ENCODE measurements at places on chromosomes 1 and 21.

DNA sequence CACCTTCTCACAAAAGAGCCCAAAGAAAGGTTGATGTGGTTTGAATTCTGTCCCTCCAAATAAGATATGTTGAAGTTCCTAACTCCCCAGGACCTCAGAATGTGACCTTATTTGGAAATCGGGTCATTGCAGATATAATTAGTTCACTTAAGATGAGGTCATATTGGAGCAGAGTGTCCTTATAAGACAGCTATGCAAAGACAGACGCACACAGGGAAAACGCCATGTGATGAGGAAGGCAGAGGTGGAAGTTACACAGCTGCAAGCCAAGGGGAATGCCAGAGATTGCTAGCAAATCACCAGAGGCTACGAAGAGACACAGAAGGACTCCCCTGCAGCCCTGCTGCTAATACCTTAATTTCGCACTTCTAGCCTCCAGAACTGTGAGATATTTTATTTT is 5.2 kb upstream of the ABCB10 start:
- DNase-seq: no peak

DNA sequence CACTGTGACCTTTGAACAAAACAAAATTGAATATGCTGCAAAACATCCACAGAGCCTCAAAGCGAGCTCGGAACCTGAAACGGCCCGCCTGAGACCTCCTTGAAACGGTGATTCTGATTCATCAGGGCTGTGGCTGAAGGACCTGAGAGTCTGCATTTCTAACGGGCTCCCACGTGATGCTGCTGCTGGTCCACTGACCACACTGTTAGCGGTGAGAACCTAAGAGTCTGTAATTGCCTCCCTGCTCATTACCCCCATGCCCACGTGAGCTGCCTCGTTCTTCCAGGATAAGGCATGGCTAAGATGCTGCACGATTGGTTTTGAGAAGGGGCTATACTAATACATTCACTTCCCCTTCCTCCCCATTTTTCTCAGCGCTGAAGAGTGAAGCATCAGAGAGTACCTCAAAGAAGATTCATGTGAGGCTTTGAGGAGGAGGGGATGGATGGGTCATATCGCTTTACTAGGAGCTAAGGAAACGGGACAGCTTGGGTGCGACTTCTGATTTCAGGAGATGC is 9.7 kb downstream of the TLR5 start:
- no peak for DNase-seq

- DNase-seq: peak; percentile 62
Measured at GRCh38 chr1:169572187-169572586, 14.1 kb downstream of the F5 start.

DNA sequence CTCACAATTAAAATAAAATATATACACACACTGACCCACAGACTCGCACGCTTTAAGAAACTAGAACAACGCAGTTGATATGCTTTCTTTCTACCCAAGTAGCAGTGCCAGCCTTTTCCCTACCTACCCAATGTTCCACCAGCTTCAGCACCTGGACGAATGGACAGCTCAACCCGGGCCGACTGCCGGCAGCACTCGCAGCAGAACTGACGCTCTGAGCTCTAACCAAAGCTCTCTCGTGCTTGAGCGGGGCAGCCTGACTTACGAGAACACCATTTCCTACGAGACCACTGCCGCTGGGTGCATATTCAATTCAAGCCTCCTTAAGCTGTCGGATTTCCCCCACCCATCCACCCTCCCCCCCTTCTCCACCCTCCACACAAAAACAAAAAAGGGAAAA is 127.4 kb upstream of the DPYD start:
- DNase-seq: peak; percentile 64

- no peak for DNase-seq
Measured at GRCh38 chr1:81803431-81804110, 2.8 kb downstream of the ADGRL2 start.

- DNase-seq: no peak
Measured at GRCh38 chr1:1763657-1764621, 14.3 kb downstream of the NADK start.

DNA sequence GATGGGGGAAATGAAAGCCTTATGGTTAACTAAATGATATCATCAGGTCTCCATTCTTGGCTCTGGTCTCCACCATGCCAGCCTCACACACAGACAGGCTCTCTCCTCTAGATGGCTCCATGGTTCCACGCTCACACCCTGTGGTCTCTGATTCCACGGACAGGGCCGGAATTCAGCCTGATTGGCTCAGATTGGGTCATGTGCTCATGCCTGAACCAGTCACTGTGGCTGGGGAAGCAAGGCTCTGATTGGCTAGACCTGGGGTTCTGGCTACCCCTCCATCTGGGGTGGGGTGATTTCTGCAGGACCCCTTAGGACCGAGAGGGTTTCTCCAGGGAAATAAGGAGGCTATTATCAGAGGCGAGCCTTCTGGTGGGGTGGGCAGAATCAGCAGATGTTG is 277.0 kb downstream of the PTPRU start:
- DNase-seq: no peak

- no peak for DNase-seq
Measured at GRCh38 chr1:114130846-114131525, 22.7 kb downstream of the SYT6 start.

- no peak for DNase-seq
Measured at GRCh38 chr21:36780861-36781260, 81.9 kb downstream of the SIM2 start.

DNA sequence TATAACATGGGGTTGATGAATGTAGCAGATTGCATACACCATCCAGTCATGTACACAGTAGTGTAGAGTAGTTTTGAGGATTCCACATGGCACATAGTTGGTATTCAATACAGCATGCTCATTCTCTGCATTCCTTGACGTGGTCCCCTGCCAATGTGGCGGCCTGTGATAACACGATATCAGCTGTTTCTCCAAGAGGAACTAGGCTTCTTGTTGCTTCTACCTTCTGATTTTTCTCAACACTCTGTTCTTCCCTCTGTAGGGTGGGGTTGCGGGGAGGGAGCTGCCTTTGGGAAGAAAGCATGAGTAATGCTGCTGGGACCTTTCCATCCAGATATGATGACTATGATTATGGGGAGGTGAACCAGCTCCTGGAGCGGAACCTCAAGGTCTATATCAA is 19.4 kb downstream of the SESN2 start:
- DNase-seq: no peak

- no peak for DNase-seq
Measured at GRCh38 chr1:150008699-150009098, 1.8 kb downstream of the OTUD7B start.

- DNase-seq: no peak
Measured at GRCh38 chr1:197695961-197696360, 79.3 kb downstream of the DENND1B start.

- no peak for DNase-seq
Measured at GRCh38 chr21:37636152-37636860, 269.7 kb downstream of the DYRK1A start.

Measured in CD4-positive, alpha-beta T cell treated with Interleukin-2 at 100 ng/mL for 4 hours (primary cell).